ENCODE measurements at places on chromosomes 11 and 22. TPM values are rescaled to one million over a fixed set of nuclear protein-coding genes. Genes with fewer than 3 reads are reported as not detected.

The CRYBB3 gene
- total RNA-seq: not detected

The CRYAB gene
- total RNA-seq: 3.1 TPM

The CD3G gene
- not detected for total RNA-seq

The PNPLA5 gene
- total RNA-seq: not detected

The SLN gene
- total RNA-seq: not detected

All from SJSA1 (cell line).